ENCODE measurements at places on chromosomes 7 and 10.

DNA sequence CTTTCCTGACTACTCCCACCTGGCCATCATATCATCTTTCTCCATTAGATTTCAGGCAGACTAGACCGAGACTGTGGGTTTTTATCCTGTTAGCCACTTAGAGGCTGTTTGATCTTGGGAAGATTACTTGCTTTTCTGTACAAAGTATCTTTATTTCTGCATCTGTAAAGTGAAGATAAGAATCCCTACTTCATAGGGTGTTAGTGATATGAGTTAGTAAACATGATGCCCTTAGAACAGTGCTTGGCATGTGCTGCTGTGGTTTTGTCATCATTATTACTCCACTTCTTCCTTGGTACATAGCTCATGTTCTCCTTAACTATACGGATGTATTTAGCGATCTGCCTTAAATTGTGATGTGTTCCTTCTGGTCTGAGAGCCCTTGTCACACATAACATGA, 165.2 kb downstream of the AUTS2 start:
- DNase-seq: no peak

DNA sequence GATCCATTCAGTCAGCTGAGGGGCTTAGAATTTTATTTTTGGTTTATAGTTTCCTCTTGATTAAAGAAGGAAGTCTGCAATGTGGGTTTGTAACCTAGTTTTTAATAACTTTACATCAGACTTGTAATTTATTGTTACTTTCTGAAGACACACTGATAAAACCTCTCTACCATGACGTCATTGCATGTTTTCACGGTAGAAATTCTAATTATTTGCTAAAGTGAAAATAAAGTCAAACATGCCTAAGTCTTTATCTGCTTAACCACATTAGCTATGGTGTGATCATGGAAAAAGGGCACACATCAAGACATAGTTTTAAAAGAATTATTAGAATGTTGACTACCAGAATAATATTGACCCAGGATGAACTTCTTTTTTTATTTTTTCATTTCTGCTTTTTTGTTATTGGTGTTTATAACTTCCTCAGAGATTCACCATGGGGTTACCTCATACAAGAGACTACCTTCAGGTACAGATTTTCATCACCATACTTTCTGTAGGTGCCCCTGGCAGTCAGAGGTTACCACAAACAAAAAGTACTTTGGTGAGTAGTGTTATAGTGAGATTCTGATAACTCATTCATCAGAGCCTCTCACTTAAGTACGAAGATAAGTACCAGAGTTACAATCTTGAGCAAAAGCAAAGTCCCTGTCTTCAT, 7.0 kb upstream of the PANK1 start:
- DNase-seq: peak; percentile 11

DNA sequence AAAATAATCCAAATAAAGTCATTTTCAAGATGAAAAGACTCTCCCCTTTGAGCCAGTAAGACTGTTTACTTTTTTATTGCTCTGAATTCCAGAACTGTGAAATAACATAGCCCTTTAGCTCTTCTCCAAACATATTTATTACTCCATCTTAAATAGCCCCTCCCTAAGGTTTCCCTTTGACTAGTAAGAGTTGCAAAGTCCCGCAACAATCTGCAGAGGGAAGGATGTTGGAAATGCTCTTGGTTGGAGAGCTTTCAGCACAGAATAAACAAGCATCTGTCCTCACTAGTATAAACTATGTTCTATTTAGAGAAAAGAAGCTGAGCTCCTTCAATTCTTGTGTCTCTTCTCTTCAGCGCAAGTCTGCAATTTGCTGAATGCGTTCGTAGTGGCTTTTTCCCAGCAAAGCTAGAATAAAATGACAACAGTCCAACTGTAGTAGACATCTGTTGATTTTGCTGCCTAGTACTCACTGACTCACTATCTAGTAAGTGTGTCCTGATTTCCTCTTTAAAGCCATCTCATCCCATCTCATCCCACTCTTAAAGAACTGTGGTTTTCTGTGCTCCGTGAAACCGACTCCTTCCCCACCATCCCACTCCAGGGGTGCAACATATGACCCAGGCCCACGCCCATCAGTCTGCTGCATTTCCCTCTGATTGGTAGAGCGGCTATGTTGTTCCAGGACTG, 104.0 kb downstream of the FAM107B start:
- no peak for DNase-seq

- no peak for DNase-seq
Observed at GRCh38 chr7:84102213-84102612, 92.4 kb downstream of the SEMA3A start.

GRCh38 chr7:113550966-113551365, 367.8 kb downstream of the PPP1R3A start:
- DNase-seq: no peak

DNA sequence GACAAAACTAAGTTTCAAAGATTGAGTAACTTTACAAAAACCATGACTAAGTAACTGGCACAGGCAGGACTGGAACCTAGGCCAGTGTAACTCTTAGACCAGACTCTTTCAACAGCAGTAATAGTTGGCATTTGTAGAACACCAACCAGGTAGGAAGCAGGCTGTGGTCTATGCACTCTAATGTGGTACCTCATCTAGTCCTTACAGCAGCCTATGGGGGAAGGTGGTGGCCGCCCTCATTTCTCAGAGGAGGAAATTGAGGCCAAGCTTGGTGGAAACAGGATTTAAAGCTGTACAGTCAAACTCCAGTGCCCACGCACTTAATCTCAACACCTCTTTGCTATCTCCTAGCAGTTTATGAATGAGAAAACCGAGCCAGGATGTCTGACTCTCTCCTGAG, 165.4 kb upstream of the LRGUK start:
- no peak for DNase-seq

- no peak for DNase-seq
Observed at GRCh38 chr7:148670807-148671206, 27.9 kb upstream of the CUL1 start.

GRCh38 chr7:2507208-2507916, 12.2 kb upstream of the LFNG start:
- no peak for DNase-seq

DNA sequence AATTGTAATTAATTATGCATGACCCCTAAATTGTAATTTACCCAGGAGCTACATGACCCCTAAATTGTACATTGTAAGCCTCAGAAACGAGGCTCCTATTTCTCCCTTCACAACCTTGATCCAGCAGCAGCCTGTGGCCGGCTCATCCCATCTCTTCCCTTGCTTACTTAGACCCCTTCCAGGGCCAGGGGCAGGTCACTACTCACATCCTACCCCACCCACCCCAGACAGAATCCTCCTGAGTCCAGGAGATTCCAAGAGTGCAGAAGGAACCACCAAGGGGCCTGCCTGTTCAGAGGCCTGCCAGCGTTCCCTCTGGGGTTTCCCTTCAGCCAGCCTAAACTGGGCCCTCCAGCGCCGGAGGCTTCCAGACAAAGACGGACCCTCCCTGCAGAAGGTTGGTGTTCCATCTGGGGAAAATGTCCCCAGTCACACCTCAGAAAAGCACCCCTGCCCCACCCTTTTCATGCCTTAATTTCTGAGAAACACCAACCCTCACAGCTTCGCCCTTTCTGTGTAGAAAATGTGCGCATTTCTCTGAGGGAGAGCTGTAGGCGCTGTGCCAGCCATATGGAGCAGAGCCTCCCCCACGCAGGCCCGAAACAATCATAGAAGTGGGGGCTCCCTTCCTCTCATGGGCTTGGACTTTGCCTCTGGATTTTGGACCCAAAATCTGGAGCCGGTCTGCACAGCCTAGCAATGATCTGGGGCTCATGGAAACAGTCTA, 19.2 kb downstream of the LEP start:
- no peak for DNase-seq

- no peak for DNase-seq
Observed at GRCh38 chr7:151178831-151179230, 8.2 kb downstream of the ASB10 start.

Measured in CD14-positive monocyte (primary cell).